Hematopoietic multipotent progenitor cell (in vitro differentiated cells): ENCODE measurements at places on chromosomes 7 and 10. TPM values are rescaled to one million over a fixed set of nuclear protein-coding genes. Genes with fewer than 3 reads are reported as not detected.
A peak's percentile ranks its signal among the peaks of the same experiment; 100 is the strongest.

DNA sequence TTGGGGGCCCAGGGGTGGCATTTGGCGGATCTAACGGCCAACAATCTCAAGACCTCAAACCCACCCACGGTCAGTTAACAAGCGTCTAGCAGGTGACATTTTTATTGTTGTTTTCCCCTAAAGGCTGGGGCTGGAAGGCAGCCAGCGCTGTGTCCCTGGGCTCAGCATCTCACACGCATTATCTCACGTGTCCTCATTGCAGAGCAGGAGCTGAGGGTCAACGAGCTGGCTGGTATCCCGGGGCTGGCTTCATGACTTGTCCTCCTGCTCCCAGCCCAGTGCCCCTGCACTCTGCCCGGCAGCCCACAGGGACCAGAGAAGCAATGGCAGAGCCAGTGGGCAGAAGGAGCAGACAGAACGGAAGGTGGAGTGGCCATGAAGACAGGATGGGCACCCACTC lies 54.4 kb upstream of the TMEM273 start:
- no peak for DNase-seq

GRCh38 chr7:82605247-82605864 lies 161.8 kb upstream of the CACNA2D1 start:
- peak; percentile 59 for DNase-seq

GRCh38 chr7:47218378-47219176 lies 363.3 kb downstream of the TNS3 start:
- DNase-seq, result no peak

- DNase-seq, result peak; percentile 28
Observed at GRCh38 chr7:101586906-101587677, 42.0 kb downstream of the MYL10 start.

GRCh38 chr10:97644936-97645335 lies 4.5 kb downstream of the PI4K2A start:
- no peak for DNase-seq

- DNase-seq, result no peak
Observed at GRCh38 chr10:30576641-30577040, 52.9 kb downstream of the LYZL2 start.

- no peak for DNase-seq
Observed at GRCh38 chr10:11397980-11398580, 213.4 kb downstream of the USP6NL start.

GRCh38 chr7:19561121-19561805 lies 147.6 kb downstream of the POLR1F start:
- DNase-seq, result no peak

GRCh38 chr7:90972906-90973550 lies 291.2 kb upstream of the FZD1 start:
- DNase-seq, result no peak

DNA sequence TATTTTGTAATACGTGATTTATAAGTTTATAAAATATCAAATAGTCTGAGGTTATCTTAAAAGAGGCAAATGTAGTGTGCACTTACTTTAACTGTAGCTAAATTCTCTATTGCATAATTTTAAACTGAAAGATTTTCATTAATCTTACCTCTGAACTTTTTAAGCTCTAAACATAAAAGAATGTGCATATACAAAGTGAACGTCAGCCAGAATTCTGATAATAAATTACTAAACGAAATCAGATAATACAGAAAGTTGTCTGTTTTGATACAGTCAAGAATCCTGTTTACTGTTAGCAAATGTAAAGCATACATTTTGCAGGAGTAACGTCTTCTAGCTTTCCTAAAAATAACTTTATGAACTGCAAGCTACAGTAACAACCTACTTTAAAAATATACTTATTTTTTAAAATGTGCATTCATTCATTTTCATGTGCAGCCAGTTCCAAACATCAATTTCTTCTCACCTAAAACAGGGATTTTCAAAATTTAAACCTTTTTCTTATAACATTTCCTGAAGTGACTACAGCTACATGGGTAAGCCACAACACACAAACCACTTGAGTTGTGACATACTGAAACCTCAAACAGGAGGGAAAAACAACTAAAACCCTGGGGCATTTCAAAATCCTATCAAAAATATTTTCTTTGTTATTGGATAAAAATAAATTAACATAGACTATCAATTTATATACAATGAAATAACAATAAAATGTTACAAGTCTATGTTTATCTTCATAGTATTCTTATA lies 92.7 kb downstream of the RNLS start:
- no peak for DNase-seq

GRCh38 chr7:24721481-24722001 lies 35.7 kb downstream of the GSDME start:
- DNase-seq, result no peak

GRCh38 chr10:44379907-44380306 lies 5.0 kb downstream of the CXCL12 start:
- no peak for DNase-seq

DNA sequence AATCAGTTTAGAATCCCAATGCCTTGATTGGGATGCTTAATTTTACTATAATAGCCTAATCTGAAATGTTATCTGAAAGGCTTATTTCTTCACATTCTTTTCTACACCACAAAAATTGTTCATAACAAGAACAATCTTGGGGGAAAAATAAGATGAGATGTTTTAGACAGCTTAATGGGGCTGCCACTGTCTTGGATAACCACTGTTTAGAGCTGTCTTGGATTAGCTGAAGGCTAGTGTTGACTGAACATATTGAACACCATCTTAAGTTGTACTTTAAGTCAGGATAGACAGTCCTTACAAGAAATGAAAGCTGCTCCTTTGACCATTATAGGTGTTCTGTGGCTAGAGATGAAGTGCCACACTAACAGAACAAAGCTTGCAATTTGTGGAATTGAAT lies 501.3 kb downstream of the GFRA1 start:
- DNase-seq, result no peak

GRCh38 chr7:122935620-122936019 lies 49.4 kb upstream of the CADPS2 start:
- DNase-seq, result no peak

GRCh38 chr7:135800560-135800959 lies 51.9 kb upstream of the FAM180A start:
- no peak for DNase-seq

- DNase-seq, result no peak
Observed at GRCh38 chr10:12509016-12509793, 159.9 kb downstream of the CAMK1D start.

The CHAT gene
- not detected for total RNA-seq

The RUFY2 gene
- total RNA-seq, result 7.5 TPM

The NEBL gene
- 0.27 TPM for total RNA-seq

The CALHM3 gene
- 0.27 TPM for total RNA-seq

The ZNF503 gene
- 0.81 TPM for total RNA-seq

The WDR37 gene
- total RNA-seq, result 18.0 TPM

The AZGP1 gene
- total RNA-seq, result not detected

The KAZALD1 gene
- total RNA-seq, result 5.9 TPM

The UCN3 gene
- not detected for total RNA-seq

The FAM13C gene
- not detected for total RNA-seq
